Activated naive CD8-positive, alpha-beta T cell treated with anti-CD3 and anti-CD28 coated beads, Interleukin-2, amount 50 U/mL, for 24 hours (primary cell): ENCODE measurements at places on chromosomes 7 and 10.
A peak's percentile ranks its signal among the peaks of the same experiment; 100 is the strongest.

DNA sequence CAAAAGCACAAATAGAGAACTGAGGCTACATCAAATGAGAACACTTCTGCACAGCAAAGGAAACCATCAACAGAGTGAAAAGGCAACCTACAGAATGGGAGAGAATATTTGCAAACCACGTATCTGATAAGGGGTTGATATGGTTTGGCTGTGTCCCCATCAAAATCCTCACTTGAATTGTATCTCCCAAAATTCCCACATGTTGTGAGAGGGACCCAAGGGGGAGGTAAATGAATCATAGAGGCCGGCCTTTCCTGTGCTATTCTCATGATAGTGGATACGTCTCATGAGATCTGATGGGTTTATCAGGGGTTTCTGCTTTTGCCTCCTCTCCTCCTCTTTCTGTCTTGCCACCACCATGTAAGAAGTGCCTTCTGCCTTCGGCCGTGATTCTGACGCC, 120.6 kb upstream of the FRMD4A start:
- no peak overlapping the region for H3K4me3 ChIP-seq
- DNase-seq: no peak

DNA sequence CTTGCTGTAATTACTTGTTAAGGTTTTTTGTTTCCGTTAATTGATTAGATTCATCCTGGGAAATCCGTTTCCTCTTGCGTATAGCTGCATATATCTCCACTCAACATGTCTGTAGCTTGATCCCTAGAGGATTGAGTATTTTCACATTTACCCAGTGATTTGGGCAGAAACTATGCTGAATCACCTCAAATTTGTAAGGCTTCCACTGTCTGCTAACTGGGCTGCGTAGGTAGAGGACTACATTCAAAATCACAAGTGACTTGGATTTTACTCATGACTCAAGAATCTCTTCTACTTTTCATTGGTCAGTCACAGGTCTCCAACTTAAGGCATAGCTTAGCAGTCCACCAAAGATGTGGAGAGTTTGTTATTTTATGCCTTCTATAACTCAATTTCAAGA, 141.8 kb downstream of the POLR1F start:
- no peaks in the 10 kb centered on the region for H3K36me3 ChIP-seq
- H3K4me1 ChIP-seq: no peaks in the 10 kb centered on the region
- H3K27ac ChIP-seq: no peak overlapping the region
- no peaks in the 10 kb centered on the region for H3K27me3 ChIP-seq

GRCh38 chr10:3782451-3783315, 2.3 kb downstream of the KLF6 start:
- peaks cover 63% of the 10 kb centered on the region for H3K4me1 ChIP-seq
- no peaks in the 10 kb centered on the region for H3K27me3 ChIP-seq
- peak overlapping the region; percentile 98 for H3K27ac ChIP-seq
- DNase-seq: no peak
- H3K4me3 ChIP-seq: peak overlapping the region; percentile 97
- H3K36me3 ChIP-seq: peaks cover 68% of the 10 kb centered on the region

- H3K27me3 ChIP-seq: no peaks in the 10 kb centered on the region
- no peaks in the 10 kb centered on the region for H3K36me3 ChIP-seq
- H3K27ac ChIP-seq: no peak overlapping the region
- no peaks in the 10 kb centered on the region for H3K4me1 ChIP-seq
- no peak overlapping the region for H3K4me3 ChIP-seq
Measured at GRCh38 chr7:11427686-11428273, 404.2 kb downstream of the THSD7A start.

GRCh38 chr7:47741984-47742383, 160.1 kb upstream of the TNS3 start:
- H3K4me3 ChIP-seq: no peak overlapping the region
- no peaks in the 10 kb centered on the region for H3K36me3 ChIP-seq
- H3K4me1 ChIP-seq: peaks cover 11% of the 10 kb centered on the region
- DNase-seq: no peak
- H3K27me3 ChIP-seq: peaks cover 12% of the 10 kb centered on the region

GRCh38 chr7:139451638-139452037, 31.8 kb downstream of the KLRG2 start:
- no peaks in the 10 kb centered on the region for H3K4me1 ChIP-seq
- H3K27ac ChIP-seq: no peak overlapping the region
- no peaks in the 10 kb centered on the region for H3K27me3 ChIP-seq
